ENCODE measurements at places on chromosomes 12 and 14.

- DNase-seq = peak; percentile 83
These were observed 8.9 kb downstream of the FUT8 start for GRCh38 chr14:65421201-65421981.

GRCh38 chr14:31568161-31568560 is 7.0 kb downstream of the NUBPL start:
- DNase-seq = peak; percentile 58

DNA sequence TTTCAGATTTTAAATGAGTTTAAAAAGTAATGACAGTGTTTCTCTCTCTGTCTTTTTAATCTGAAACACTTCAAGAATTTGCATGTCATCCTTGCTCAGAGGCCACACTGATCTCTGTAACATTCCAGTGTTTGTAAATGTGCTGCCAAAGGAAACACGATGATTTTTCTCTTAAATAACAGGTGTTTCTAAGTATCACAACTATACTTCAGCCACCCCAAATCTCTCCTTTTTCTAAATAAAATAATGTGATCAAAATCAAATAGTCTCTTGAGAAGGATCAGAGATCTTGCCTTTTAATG is 3.3 kb upstream of the GALC start:
- no peak for DNase-seq

DNA sequence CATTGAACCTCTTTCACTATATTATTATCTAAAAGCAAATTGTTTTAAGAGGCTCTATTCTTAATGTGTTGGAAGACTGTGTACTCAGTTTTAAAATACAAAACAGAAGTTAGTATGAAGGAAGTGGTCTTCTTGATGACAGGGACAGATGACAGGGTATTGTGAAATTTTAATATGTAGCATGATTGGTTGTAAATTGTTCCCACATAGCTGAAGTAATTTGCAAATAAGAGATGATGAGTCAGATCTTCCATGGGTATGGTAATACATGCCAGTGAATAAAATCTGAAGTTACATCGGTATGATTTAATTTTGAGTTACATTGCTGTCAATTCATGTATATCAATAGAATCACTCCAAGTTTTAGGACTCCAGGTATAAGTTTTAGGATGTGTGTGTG is 454.8 kb downstream of the AEBP2 start:
- peak; percentile 78 for DNase-seq

- no peak for DNase-seq
These were observed 407.8 kb upstream of the RGS6 start for GRCh38 chr14:71524320-71524982.

- no peak for DNase-seq
These were observed 91.9 kb downstream of the FRMD6 start for GRCh38 chr14:51743588-51744000.

- DNase-seq = no peak
These were observed 107.6 kb downstream of the RFLNA start for GRCh38 chr12:124402248-124403066.

DNA sequence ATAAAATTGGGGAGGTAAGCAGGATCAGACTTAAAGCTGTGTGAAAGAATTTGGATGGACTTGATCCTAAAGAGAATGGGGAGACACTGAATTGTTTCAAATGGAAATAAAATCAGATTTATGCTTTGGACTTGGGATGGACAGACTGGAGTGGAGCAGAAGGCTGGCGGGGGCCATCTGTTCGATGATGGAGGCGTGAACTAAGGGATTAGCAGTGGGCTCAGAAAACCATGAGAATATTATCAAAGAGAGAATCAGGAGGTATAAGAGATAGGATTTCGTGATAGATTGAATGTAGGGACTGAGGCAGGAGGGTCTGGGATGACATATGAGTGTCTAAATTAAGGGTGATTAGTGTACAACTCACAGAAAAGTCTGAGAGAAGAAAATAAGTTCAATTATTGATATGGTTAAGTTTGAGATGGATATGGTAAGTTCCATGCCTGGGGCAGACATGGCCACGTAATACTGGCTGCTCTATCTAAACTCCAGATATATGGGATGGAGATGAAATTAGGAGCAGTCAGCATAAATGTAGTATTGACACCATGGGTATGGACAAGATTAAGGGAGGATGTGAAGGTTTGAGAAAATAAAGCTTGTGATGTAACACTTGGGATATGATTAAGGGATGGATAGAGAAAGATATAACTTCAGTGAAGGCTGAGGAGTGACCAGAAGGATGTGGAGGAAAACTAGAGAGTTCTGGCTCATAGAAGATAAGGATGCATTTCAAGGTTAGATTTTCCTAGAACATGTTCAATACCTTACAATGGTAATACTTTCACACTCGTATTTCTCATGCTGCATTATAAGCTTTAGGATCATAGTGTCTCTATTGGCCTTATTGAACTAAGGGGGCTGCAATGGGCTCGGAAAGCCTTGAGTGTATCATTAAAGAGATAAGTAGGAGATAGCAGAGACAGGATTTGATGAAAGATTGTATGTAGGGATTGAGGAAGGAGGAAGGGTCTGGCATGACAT is 1.0 kb upstream of the TSSK4 start:
- DNase-seq = no peak

GRCh38 chr14:31026077-31026449 is at the start of gene STRN3:
Gene STRN3, minus strand, starts transcription at chr14:31026379. Its CDS starts 194 bp downstream, at chr14:31026185.
- no peak for DNase-seq

GRCh38 chr12:115990241-115990640 is 287.3 kb downstream of the MED13L start:
- DNase-seq = peak; percentile 25

DNA sequence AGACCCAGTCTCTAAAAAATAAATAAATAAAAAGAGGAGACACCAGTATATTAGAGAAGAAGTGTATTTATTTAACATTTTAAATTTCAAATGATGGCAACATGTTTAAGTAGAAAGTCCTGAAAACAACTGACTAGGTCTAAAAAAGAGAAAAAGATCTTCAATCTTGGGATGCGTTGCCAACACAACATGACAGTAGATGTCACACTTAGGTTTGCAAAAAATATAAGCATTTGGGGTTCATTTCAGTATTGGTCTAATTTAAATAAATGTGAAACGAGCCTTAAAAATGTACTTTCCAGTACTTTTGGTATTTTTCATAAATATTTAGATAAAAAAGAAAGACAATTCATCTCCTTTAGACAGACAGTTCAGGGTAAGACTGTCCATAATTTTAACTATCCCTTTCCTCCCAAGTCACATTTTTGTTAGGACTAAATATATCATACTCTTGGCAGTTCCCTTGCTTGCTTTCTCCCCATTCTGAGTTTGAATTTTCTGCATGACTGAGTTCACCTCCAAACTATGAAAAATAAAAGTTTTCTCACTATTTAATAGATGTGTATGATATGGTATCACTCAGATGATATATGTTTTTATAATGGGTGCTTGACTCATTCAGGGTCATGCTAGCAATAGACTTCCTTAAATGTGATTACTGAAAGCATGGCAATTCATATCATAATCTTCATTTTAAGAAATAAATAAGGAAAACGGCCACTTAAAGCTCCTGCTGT is 4.3 kb downstream of the C14orf93 start:
- DNase-seq = no peak

- no peak for DNase-seq
These were observed 191.8 kb downstream of the SLC16A7 start for GRCh38 chr12:59787610-59788009.

- DNase-seq = no peak
These were observed 47.4 kb downstream of the IFNG-AS1 start for GRCh38 chr12:68036642-68037041.

GRCh38 chr14:89353766-89354113 is 63.3 kb downstream of the FOXN3 start:
- DNase-seq = no peak

DNA sequence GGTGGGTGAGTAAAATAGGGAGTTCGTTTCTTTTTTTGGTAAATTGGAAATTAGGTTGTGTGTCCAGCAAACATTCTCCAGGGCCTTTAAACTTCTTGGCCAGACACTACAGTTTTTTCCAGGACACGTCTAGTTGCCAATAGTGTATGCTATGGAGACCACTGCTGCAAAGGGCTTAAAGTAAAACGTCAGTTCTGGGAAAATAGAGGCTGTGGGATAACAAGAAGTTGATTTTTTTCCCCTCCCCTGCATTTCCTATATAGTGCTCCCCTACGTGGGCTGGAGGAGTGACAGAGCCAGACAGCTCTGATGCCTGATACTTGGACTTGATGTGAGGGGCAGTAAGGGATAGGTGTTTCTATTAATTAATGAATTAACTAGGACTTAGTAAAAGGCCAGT is 2.4 kb downstream of the ACVR1B start:
- DNase-seq = no peak

DNA sequence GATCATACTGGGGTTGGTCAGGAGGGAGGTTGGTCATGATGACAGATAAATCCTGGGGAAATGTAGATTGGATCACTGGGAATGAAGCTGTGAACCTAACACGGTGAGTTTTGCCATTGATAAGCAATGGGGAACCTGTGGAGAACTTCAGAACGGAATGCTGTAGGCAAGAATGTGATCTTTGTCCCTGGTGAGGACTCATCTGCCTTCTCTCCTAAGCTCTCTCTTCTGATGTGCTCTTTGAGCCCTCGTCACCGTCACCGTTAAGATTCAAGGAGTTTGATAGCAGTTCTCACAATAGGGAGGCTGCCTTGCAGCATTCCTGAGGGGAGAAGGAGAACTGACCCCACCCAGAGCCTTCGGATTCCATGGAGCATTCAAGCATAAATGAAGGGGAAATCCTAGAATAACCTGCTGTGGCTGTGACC is 217.6 kb downstream of the ANO6 start:
- no peak for DNase-seq

GRCh38 chr12:58906917-58907316 is 13.4 kb downstream of the LRIG3 start:
- DNase-seq = no peak

DNA sequence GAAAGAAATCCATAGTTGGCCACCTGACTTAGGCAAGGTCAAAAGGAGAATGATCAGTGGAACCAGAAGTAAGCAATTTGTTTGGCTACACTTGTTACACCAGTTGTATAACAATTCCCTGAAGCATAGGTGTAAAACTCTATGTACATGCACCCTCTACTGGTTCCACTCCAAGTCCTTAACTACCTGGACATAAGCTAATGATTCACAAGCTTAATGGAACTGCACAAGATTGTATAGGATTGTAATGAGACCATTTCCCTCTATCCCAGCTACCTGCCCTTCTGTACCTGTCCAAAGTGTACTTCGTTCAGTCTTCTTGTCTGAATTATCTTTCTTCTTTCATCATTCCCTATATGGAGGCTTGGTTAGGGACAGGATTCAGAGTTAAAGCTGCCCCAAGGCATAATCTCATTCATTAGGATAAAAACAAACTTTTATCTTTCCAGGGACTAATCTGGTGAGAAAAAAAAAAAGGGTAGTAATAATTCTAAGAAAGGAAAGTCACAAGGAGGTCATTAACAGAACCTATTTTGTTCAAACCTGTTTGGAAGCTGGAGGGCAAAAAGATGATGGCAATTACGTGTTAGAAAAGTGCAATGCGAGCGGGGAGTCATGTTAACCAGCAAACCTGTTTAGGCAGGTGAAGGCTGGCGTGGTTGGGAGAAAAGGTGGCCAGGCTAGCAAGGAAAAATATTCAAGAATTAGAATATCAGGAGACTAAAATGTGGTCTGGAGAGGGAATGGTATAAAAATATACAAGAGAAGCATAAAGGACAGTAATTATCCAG is 2.8 kb upstream of the TMEM52B start:
- no peak for DNase-seq

GRCh38 chr12:70190262-70191010 is 52.8 kb upstream of the CNOT2 start:
- peak; percentile 40 for DNase-seq

- DNase-seq = no peak
These were observed 241.5 kb downstream of the BCL11B start for GRCh38 chr14:99030454-99030853.

DNA sequence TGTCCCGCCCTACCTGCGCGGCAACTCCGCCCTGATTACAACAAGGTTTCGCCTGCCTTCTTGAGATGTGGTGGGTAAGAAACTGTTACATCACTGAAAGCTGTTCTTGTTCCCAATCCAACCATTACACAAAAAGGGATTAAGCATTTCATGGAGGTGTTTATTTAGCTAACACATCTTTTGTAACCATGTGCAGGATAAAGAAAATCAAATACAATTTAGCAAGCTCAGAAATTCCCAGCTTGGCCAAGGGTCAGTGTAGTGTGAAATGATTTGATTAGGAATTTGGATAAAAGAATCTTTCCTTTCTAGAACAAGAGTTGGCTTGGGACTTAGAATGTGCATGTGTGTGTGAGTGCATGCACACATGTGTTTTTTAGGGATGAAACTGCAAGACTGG is 6.3 kb downstream of the FOXN4 start:
- no peak for DNase-seq

DNA sequence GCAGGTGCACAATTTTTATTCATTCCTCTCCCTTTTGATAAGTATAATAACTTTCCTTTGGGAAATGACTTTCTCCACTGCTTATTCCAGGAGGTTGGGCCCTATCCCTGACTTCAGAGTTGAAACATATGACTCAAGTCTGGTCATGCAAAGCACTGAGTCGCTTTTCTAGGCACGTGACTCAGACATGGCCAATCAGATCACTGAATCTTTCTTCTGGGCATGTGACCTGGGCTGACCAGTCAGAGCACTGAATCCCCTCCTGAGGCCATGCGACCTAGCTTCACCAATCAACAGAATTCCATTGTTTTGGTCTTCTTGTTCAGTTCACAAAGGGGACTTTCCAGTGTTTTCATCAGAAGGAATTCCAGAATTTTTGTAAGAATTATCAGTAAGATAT is 377.1 kb upstream of the KITLG start:
- peak; percentile 50 for DNase-seq

DNA sequence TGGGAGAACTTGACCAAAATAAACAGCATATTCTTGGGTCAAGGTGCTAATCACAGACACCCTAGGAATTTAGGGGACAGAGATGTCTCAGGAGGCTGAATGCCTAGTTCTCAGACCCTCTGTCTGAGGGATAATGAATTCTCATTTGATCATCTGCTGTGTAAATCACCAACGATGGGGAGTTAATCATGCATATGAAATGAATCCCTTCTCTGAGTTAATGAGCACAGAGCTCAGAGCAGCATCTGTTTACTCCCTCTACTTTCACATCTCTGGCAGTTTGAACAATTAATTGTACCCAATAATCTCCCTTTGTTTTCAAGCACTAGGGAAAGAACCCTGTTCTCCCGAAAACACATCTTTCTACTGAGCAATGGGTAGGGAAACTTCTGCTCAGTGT is 129.4 kb upstream of the SRRM4 start:
- DNase-seq = no peak

DNA sequence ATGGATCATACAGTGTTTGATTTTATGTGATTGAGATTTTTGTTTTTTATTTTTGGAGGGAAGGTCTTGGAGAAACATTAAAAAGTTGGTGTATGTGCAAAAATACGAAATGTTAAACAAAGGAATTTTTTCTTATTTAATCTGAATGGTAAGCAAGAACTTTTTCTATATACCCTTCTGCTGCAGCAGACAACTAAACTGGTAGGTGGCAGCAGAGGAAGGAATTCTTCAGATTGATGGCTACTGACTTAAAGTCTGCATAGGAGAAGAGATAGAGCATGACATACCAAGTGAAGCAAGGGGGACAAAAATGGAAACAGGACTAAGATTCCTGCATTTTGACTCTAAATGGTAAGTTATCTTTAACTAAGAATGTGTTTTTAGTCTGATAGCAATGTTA is 42.0 kb upstream of the A2ML1 start:
- DNase-seq = peak; percentile 42

- DNase-seq = no peak
These were observed 107.9 kb downstream of the PPM1H start for GRCh38 chr12:62827042-62827441.
